Fibroblast of skin of left quadriceps (primary cell): ENCODE measurements at places on chromosomes 12 and 14.

DNA sequence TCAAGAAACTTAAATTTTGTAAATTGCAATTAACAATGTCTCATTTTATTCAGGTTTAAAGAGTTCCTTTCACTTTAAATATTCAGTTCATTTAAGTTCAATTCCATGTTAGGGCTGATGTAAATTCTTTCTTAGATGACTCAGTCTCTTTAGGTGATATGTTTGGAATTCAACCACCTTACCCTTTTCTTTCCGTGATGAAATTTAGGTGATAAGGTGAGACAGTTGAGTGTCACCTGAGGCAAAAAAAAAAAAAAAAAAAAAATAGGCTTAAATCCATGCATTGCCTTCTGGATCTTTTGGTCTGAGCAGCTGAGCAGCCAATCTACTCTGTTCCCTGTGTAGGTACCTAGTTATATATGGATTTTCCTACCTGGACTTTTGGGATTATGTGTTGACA lies 299.5 kb downstream of the DAD1 start:
- no peak for DNase-seq

DNA sequence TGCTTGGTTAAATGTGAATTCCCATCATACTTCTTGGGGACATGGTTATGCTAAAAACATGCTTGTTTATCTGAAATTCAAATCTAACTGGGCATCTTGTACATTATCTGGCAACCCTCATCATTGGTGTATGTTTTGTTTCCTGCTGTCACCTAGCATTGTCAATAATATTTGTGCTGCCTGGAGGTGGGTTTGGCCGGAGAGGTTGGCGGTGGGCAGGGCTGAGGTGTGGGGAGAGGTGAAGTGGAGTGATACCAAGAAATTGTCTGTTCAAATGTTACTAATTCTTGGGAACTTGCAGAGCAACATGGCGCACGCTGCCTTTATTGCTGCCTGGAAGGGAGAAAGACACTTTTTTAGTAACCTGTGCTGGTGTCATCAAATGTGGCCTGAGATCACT lies 280.5 kb downstream of the VRK1 start:
- DNase-seq: no peak

DNA sequence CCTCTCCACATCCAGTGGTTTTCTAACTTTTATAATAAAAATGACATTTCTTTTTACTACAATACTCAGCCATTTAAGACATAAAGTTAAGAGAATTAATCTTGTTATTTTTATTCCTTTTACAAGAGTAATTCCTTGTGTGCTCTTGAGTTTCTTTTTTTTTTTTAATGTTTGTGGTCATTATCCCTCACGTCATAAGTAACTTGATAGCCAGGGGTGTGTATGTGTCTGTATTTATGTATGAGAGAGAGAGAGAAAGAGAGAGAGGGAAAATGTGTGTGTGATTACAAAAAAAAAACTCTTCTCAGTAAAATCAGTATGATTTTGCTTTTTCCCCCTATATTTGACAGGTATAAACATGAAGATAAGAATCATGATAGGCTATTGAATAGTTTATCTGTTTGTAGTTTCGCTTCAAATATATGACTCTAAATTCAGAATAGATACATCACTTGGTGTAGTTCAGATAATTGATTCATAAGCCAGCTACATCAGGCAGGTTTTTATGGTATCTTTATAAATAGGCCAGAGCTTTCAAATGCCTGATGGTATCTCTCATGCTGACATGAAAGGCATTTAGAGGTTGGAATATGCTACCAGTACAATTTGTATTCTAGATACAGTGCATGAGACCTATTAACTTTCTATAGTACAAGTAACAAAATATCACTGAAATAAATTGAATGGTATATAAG lies 34.9 kb downstream of the RERGL start:
- DNase-seq: no peak

DNA sequence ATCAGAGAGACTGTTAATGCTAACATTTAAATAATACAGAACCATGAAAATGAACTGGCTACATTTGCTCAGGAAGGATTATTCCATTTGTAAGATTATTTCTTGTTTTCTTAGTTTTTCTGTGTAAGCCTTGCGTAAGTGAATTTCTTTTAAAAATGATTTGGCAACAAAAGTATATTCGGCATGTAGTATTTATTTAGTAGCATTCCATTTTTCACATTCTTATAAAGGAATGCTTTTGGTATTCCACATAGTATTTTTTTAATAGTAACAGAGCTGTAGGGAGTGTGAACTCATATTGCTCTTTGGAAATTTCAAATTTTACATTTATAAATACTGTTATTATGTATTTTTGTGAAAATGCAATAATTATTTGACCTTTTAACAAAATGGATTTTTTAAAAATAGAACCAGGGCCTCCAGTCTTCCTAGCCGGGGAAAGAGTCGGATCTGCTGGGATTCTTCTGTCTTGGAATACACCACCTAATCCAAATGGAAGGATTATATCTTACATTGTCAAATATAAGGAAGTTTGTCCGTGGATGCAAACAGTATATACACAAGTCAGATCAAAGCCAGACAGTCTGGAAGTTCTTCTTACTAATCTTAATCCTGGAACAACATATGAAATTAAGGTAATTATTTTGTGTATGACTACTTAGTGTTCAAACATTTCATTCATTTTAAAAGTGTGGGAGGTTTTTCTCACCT lies 1.2 kb downstream of the PTPRQ start:
- DNase-seq: peak; percentile 29

DNA sequence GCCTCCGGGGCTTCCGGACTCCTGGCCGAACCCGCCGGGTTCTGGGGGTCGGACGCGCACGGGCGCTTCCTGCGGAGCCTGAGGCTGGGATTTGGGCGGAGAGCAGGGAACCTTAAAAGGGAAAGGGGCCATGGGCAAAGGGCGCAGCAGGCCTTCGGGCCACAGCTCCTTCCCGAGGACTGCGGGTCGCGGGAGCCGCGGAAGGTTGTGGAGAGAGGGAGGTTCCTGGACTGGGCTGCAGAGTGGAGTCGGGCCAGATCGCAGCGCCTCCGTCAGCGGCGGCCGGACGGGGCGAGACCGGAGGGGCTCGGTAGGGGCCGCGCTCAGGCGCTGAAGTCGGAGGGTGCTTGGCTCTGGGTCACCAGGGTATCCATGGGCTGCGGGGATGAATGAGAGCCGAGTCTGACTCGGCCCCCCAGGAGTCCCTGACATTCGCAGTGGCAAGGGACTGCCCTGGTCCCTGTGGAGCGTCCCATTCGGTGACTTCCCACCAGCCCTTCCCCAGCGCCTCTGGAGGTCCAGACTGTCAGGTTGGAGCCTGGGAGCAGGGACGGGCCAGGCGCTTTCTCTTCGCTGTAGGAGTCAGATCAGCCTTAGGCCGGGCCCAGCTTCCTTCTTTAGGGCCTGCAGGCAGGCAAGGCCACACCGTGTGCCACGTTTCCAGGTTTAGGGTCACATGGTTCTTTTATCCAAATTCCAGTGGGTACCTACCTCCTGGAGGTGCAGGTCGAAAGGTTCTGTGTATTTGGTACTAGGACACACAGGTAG lies 938 bp upstream of the SLC25A29 start:
- DNase-seq: no peak

- DNase-seq: no peak
Observed at GRCh38 chr12:70648191-70648590, 11.0 kb upstream of the PTPRB start.

DNA sequence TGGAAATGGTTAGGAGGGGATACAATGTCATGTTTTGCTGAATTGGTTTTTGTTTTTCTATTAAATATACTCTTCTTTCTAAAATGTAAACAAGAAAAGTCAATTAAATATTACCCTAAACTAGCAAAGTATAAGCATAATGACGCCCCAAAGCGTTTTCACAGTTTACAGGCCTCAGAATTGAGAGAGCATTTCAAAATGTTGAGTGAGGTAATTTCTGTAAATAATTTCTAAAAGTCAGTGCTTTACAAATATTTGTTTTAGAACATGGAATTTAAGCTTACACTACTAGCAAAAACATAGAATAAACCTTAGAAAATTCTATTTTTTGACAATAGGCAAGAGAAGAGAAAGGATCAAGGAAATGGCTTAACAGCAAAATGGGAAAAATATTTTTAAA lies 958.4 kb upstream of the USP15 start:
- DNase-seq: no peak

DNA sequence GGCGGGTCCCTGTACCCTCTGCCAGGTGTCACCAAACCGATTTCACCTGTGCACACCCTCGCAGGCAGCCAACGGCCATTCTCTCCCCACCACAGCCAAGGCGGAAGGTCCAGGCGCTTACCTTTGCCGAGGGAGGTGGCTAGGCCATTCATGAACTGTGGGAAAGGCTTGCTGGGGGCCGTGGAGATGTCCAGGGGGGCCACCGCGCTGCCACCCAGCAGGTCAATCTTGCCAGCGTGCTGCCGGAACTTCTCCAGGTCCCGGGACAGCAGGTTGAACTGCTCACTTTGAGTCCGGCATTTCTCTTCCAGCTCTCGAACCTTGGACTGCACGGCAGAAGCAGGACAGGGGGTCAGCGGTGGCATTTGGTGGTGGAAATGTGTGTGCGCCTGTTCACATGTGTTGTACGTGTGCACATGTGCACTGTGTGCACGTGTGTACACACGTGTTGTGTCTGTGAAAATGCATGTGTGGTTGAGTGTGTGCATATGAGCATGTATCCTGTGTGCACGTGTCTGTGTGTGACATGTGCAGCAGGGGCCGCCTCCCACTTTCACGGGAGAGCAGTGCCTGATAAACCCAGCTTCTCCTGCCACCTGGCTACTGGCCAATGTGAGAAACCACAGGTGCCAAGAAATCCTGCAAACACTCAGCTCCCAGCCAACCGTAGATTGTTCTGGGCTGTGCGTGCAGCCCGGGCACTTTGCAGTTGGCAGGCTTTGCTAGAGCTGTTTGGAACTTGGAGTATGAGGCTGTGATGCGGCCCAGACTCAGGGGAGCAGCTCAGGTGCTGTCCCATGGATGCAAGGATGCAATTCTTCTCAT lies 118.9 kb downstream of the PIWIL1 start:
- DNase-seq: no peak

GRCh38 chr12:70543444-70543843 lies 93.8 kb downstream of the PTPRB start:
- peak; percentile 97 for DNase-seq

DNA sequence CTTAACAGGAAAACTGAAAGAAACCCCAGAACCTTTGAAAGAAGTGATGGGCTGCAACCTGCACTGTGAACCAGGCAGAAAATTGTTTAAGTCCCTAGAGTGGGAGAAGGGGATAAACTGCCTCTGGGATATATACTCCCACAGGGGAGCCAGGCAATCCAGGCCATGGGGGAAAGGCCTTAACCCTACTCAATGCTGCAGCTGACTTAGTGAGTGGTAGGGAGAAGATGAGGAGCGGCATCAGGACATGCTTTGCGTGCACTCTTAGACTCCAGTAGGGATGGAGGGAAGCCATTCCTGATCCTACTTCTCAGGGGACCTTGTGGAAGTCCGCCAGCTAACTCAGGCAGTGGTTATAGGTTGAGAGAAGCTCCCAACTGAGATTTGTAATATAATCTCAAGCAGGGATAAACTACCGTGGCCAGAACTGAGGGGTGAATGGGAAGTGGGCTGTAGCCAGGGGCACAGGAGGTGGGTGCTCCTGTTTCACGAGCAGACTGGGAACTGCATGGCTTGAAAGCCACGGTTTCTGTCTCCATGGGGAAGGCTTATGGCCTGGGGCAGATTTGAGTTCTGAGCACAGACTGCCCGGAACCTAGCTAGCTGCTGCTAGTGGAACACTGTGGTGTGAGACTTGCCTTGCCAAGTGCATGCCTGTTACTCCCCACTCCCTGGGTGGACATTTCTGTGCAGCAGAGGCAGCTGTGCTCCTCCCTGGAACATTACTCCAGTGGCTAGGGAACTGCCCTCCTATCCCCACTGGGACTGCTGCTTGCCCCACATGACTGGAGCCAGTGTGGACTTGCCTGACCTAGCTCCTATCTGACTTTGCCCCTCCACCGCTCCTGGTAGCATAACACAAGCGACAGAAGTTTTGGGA lies 119.2 kb upstream of the SCAF11 start:
- no peak for DNase-seq

DNA sequence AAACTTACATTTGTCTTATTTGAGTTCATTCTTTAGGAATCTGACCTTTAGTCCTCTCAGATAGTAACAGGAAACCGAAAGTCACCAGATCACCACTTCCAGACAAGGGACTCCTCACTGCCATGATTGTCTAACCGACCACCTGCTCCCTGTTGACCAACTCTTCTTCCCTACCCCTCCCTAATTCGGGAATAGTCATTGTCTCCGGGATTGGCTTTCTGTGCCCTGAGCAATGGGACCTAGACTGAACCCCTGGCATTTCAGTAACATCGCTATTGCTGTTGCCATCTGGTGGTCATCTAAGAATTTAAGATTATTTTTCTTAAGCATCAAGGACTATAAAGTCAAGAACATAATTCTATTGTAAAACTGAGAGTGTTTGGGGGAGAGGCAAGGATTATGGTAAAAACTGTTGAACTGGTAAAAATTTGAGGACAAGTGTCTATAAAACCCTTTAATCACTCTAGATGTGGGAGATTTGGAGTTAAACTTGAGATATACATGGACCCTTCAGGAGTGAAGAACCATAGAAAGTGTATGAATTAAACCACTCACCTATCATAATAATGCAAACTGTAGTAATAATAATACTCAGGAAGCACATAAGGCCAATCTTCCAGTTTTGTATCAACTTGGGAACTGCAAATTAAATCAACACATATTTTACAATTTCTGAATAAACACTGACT lies 6.3 kb downstream of the CLEC2A start:
- no peak for DNase-seq

GRCh38 chr12:131608740-131609690 lies 101.9 kb upstream of the SFSWAP start:
- DNase-seq: peak; percentile 22

DNA sequence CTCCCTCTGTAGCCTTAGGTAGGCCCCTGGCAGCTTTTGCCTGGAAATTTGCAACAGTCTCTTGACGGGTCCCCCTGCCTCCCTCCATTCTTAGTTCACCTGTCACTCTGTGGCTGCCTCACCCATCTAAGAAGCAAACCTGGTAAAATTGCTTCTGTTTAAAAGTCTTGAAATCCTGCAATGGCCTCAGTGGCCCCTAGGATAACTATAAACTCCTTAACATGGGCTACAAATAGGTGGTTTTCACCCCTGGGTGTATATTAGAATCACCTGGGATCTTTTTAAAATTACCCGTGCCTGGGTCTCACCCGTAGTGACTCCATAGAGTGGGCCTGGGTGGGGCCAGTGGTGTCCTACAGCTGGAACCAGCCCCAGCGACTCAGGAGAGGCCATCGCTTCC lies 332.7 kb downstream of the CACNA1C start:
- no peak for DNase-seq

- DNase-seq: no peak
Observed at GRCh38 chr12:132686825-132687210, 324 bp downstream of the POLE start.

DNA sequence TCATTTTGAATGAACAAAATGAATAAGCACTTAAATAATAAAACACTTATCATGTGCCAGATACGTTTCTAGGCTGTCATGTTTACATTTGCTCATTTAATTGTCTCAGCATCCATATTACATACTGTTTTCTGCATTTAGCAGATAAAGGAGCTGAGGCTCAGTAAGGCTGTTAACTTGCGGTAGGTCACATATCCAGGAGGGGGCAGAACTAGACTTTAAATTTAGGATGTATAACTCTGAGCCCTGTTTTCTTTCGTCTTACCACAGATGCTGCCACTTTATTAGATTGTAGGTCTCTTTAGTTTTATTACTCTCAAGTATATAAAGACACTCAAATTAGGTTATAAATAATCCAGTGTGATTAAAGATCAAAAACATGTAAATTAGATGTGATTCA lies 17.7 kb downstream of the IRAK4 start:
- no peak for DNase-seq
